Sigmoid colon (tissue), 7 donors: ENCODE measurements at places on chromosomes 5 and 9.

DNA sequence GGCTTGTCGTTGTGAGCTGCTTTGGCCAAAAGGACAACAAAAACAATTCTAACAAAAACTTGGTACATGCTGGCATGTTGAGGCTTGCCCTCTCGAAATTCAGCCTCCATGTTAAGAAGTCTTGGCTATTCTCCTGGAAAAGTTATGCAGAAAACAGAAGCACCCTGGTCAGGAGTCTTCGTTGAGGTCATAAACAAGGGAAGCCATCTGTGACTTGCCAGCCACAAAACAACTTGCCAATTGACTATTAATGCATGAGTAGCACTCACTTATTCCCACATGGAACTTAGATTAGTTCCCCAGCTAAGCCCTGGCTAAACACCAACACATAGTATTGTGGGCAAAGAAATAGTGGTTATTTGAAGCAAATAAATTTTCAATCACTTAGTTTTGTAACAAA, 521.0 kb upstream of the CHD1 start:
- no peak overlapping the region for H3K27ac ChIP-seq
- H3K4me3 ChIP-seq = no peak overlapping the region
- H3K27me3 ChIP-seq = no peaks in the 10 kb centered on the region
- H3K4me1 ChIP-seq = no peaks in the 10 kb centered on the region

- no peaks in the 10 kb centered on the region for H3K36me3 ChIP-seq
- peaks cover 20% of the 10 kb centered on the region for H3K27me3 ChIP-seq
- peaks cover 30% of the 10 kb centered on the region for H3K4me1 ChIP-seq
- no peak overlapping the region for H3K4me3 ChIP-seq
- no peak for DNase-seq
These were observed 2.2 kb downstream of the GABRB2 start for GRCh38 chr5:161544350-161544765.

GRCh38 chr9:32665101-32665500, 29.6 kb upstream of the TAF1L start:
- no peak overlapping the region for H3K4me3 ChIP-seq
- H3K27ac ChIP-seq = no peak overlapping the region
- H3K4me1 ChIP-seq = no peaks in the 10 kb centered on the region
- no peak for DNase-seq
- no peaks in the 10 kb centered on the region for H3K36me3 ChIP-seq
- no peaks in the 10 kb centered on the region for H3K27me3 ChIP-seq

GRCh38 chr9:130118841-130119518, 53.2 kb upstream of the NCS1 start:
- no peak for DNase-seq
- peak overlapping the region; percentile 21 for H3K27ac ChIP-seq
